ENCODE measurements at places on chromosomes 13 and 19. TPM values are rescaled to one million over a fixed set of nuclear protein-coding genes. Genes with fewer than 3 reads are reported as not detected.

UBE2L5 gene
- total RNA-seq: not detected

EDNRB gene
- 2.2 TPM for total RNA-seq

IL11 gene
- 0.06 TPM for total RNA-seq

ZNF560 gene
- not detected for total RNA-seq

CRB3 gene
- total RNA-seq: 1.2 TPM

ZMYM2 gene
- 203 TPM for total RNA-seq

KCNC3 gene
- 0.41 TPM for total RNA-seq

TMEM59L gene
- total RNA-seq: 1.4 TPM

TGFBR3L gene
- total RNA-seq: 1.8 TPM

- no peak overlapping the region for H3K27ac ChIP-seq
- H3K36me3 ChIP-seq: no peaks in the 10 kb centered on the region
- H3K27me3 ChIP-seq: peaks cover 51% of the 10 kb centered on the region
- DNase-seq: no peak
Observed at GRCh38 chr13:52882785-52883184, 34.3 kb upstream of the PCDH8 start.

DNA sequence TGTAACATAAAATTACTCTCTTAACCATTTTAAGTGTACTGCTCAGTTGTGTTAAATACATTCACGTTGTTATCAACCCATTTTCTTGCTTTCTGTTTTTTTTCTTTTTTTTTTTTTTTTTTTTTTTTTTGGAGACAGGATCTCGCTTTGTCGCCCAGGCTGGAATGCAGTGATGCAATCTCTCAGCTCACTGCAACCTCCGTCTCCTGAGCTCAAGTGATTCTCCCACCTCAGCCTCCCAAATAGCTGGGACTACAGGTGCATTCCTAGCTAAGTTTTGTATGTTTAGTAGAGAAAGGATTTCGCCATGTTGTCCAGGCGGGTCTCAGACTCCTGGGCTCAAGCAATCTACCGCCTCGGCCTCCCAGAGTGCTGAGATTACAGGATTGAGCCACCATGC, 42.5 kb upstream of the C13orf42 start:
- H3K27me3 ChIP-seq: no peaks in the 10 kb centered on the region
- H3K27ac ChIP-seq: no peak overlapping the region
- no peak overlapping the region for H3K4me3 ChIP-seq
- no peak for DNase-seq
- H3K4me1 ChIP-seq: peaks cover 27% of the 10 kb centered on the region

DNA sequence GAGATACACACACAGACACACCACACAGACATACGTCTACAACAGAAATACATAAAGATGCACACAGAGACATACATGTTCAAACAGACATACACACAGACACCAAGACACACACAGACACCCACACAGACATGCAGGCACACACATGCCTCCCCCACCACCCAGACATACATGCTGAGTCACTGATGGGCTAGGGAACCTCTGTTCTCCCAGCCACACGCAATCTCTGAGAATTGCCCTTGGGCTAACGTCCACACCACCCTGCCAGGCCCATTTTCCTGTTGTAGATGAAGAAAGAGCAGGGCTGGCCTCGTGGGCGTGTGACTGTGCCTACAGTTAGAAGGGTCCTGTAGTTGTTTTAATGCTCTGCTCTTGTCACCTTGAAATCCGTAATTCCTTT, 261.9 kb downstream of the KCNRG start:
- no peak overlapping the region for H3K27ac ChIP-seq
- no peak overlapping the region for H3K4me3 ChIP-seq
- H3K4me1 ChIP-seq: peaks cover 14% of the 10 kb centered on the region
- H3K27me3 ChIP-seq: no peaks in the 10 kb centered on the region
- no peaks in the 10 kb centered on the region for H3K36me3 ChIP-seq
- no peak for DNase-seq

DNA sequence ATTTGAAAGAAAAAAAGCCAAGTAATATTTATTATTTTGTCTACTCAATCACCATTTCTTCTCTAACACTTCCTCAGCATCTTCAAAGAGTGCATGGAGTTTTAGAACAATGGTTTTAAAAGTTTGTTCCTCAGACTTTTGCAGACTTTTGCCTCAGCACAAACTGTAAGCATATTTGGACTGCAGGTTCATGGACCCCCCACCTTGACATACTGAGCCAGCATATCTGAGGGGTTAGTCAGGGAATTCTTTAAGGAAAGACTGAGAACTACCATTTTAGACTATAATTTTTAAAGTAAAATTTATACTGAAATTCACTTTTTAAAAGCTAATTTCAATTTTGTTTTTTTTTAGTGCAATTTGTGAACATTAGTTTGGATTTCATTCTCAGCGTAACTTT, 1676.8 kb upstream of the PCDH20 start:
- DNase-seq: no peak
- H3K27ac ChIP-seq: no peak overlapping the region
- H3K4me1 ChIP-seq: no peaks in the 10 kb centered on the region
- no peaks in the 10 kb centered on the region for H3K27me3 ChIP-seq

DNA sequence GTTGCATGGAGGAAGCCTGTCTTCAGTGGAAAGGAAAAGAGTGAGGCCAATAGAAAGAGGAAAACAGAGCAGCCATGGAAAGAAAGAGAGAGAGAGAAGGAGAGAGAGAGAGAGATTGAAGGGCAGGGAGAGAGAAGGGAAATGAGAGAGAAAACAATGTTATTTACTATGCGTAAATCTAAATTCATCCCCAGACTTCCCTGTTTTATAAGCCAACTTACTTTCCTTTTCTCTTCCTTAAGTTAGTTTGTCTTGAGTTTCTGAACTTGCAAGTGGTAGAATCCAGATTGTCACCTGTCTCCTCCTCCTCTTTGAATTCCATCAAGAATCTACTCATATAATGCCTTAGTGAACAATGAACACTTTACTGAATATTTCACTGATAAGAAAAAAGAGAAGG, 16.8 kb upstream of the RCBTB2 start:
- no peak overlapping the region for H3K4me3 ChIP-seq
- no peaks in the 10 kb centered on the region for H3K36me3 ChIP-seq
- no peak overlapping the region for H3K27ac ChIP-seq
- DNase-seq: no peak
- peaks cover 16% of the 10 kb centered on the region for H3K4me1 ChIP-seq
- H3K27me3 ChIP-seq: no peaks in the 10 kb centered on the region

DNA sequence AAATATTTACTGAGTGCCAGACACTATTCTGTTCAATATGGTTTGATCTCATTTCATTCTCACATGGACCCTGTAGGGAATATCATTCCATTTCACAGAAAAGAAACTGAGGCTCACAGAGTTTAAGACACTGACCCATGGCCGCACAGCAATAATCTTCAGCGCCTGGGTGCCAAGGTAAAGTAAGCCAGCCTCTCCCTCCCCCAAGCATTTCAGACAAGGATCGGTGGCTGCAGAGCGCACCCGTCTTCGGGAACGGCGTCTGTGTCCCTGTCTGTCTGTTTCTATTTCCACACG, 4.3 kb upstream of the PDE4A start:
- no peak for DNase-seq
- H3K27ac ChIP-seq: no peak overlapping the region
- H3K4me3 ChIP-seq: peak overlapping the region; percentile 47
- H3K4me1 ChIP-seq: peaks cover 13% of the 10 kb centered on the region
- H3K27me3 ChIP-seq: peaks cover 86% of the 10 kb centered on the region

- H3K36me3 ChIP-seq: peaks cover 6% of the 10 kb centered on the region
- peak within 1 kb of the TSS; percentile 76 for H3K4me3 ChIP-seq
- DNase-seq: peak; percentile 90
- H3K4me1 ChIP-seq: peaks cover 16% of the 10 kb centered on the region
Observed at GRCh38 chr19:49362048-49362928, at the start of gene TEAD2. Gene TEAD2 (minus strand): TSS chr19:49362416. CDS start chr19:49360075, 2,341 bp downstream.

DNA sequence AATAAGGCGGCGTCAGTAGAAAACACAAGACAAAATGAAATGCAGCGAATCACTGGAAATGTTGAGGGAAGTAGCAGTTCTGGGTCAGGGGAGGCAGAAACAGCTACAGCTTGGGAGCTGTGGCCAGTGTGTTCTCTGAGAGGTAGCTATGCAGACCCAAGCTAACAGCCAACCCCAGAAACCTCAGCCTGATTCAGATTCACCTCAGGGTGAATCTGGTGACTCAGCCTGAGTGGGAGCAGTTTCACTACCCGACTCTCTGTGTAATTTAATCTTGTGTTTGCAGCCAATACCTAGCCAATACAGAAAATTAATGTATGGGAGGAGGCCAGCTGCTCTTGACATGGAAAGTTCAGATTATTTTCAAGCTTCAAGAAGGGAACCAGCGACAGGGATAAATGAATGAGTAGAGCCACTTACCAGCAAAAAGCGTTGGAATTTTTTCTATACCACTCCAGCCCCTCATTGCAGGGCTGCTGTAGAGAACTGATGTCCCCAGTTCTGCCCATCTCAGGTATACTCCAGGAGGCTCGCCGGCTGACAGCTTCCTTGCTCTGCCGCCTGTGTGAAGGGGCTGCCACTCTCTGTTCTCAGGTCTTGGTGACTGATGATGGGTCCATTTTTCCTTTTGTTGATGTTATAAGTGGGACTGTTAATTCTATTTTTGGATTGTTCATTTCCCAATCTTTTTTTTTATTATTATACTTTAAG, 8.9 kb downstream of the IGFL3 start:
- H3K27ac ChIP-seq: no peak overlapping the region
- no peak overlapping the region for H3K4me3 ChIP-seq
- DNase-seq: no peak
- H3K27me3 ChIP-seq: no peaks in the 10 kb centered on the region
- H3K4me1 ChIP-seq: no peaks in the 10 kb centered on the region

DNA sequence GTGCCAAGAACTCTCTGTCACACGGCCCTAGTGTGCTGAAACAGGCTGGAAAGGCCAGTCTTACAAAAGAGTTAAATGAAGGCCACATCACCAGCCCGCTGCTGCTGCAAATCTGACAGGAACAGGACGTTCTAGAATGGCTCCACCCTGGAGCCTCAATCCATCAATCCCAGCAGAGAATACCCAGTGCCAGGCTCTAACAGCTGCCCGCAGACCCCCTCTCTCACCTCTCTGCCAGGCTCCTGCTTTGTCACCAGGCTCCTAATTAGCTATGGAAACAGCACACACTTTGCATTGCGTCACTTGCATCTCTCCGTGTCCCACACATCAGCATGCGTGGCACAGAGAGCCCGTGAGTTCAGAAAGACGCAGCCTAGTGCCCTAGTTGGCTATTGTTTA, 314.1 kb downstream of the FOXO1 start:
- peaks cover 21% of the 10 kb centered on the region for H3K4me1 ChIP-seq
- H3K27ac ChIP-seq: no peak overlapping the region
- DNase-seq: no peak
- no peaks in the 10 kb centered on the region for H3K36me3 ChIP-seq
- H3K27me3 ChIP-seq: peaks cover 23% of the 10 kb centered on the region
- no peak overlapping the region for H3K4me3 ChIP-seq

DNA sequence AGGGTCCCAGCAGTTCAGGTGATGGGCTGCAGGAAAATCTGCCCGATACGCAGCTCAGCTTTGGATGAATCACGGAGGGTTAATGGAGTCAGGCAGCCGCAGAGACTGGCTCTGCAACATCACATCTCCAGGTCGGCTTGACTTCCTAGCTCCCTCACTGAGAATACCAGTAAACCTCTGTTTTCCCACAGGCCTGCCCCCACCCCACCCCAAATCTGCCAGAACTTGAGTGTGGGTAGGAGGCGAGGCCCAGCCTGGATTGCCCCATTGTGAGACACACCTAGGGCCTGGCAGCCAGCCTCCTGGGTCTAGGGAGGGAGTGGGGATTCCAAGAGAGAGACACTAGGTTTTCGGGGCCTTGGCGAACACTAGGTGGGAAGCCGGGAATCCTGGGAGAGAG, 3.7 kb upstream of the KRTDAP start:
- H3K36me3 ChIP-seq: no peaks in the 10 kb centered on the region
- no peaks in the 10 kb centered on the region for H3K4me1 ChIP-seq
- DNase-seq: no peak

DNA sequence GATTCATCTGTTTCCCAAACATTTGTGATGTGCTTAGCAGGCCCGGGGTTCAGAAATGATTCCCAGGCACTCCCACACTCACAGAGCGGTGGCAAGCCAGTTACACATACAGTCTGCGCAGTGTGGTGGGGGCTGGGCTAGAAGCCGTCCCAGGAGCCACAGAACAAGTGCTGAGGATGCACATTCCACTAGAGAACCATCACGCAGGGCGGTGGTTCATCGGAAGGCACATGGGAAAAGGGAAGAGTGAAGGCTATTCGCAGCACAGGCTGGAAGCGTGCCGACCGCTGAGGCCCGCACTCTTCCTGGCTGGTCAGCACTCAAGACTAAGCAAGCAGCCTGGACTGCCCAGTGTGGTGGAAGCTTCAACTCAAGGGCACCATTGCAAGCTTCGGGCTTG, 126.3 kb upstream of the SLC7A1 start:
- H3K27ac ChIP-seq: no peak overlapping the region
- no peak overlapping the region for H3K4me3 ChIP-seq
- DNase-seq: no peak
- no peaks in the 10 kb centered on the region for H3K36me3 ChIP-seq

- H3K27me3 ChIP-seq: no peaks in the 10 kb centered on the region
- H3K36me3 ChIP-seq: no peaks in the 10 kb centered on the region
- no peak for DNase-seq
- peaks cover 12% of the 10 kb centered on the region for H3K4me1 ChIP-seq
- H3K27ac ChIP-seq: no peak overlapping the region
Observed at GRCh38 chr19:17240062-17240752, 5.5 kb downstream of the NR2F6 start.

- no peaks in the 10 kb centered on the region for H3K27me3 ChIP-seq
- peaks cover 5% of the 10 kb centered on the region for H3K4me1 ChIP-seq
- peaks cover 7% of the 10 kb centered on the region for H3K36me3 ChIP-seq
Observed at GRCh38 chr13:26695891-26696311, 64.7 kb downstream of the GPR12 start.

GRCh38 chr13:99379856-99380801, 72.9 kb upstream of the GPR183 start:
- no peaks in the 10 kb centered on the region for H3K4me1 ChIP-seq
- H3K27ac ChIP-seq: no peak overlapping the region
- H3K36me3 ChIP-seq: no peaks in the 10 kb centered on the region
- no peaks in the 10 kb centered on the region for H3K27me3 ChIP-seq

- no peak overlapping the region for H3K27ac ChIP-seq
- no peaks in the 10 kb centered on the region for H3K36me3 ChIP-seq
- no peaks in the 10 kb centered on the region for H3K27me3 ChIP-seq
Observed at GRCh38 chr13:22090106-22090505, 419.2 kb downstream of the FGF9 start.

DNA sequence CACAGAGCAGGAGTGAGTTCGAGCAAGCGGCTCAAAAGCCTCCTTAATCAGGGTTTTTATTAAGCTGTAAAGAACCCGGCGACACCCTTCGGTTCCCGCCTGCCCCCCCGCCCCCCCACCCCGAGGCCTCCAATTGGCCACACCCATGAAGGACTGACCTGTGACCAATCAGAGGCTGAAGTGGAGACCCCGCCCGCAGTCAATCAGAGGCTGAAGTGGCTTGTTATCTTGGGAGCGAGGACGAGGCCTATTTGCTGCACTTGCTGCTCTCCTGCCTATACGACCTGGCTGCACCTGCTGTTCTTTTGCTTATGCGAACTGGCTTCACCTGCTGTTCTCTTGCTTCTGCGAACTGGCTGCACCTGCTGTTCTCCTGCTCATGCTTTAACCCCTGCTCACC, 844.9 kb downstream of the OLFM4 start:
- H3K27ac ChIP-seq: no peak overlapping the region
- no peaks in the 10 kb centered on the region for H3K36me3 ChIP-seq
- H3K27me3 ChIP-seq: no peaks in the 10 kb centered on the region
- H3K4me3 ChIP-seq: no peak overlapping the region
- no peaks in the 10 kb centered on the region for H3K4me1 ChIP-seq

- no peak for DNase-seq
- H3K36me3 ChIP-seq: no peaks in the 10 kb centered on the region
- no peaks in the 10 kb centered on the region for H3K27me3 ChIP-seq
- H3K27ac ChIP-seq: no peak overlapping the region
- no peaks in the 10 kb centered on the region for H3K4me1 ChIP-seq
- H3K4me3 ChIP-seq: no peak overlapping the region
Observed at GRCh38 chr13:109226631-109227030, 559.8 kb downstream of the IRS2 start.

All from neural progenitor cell (in vitro differentiated cells).